ENCODE measurements at places on chromosomes 4 and X. TPM values are rescaled to one million over a fixed set of nuclear protein-coding genes. Genes with fewer than 3 reads are reported as not detected.
A peak's percentile ranks its signal among the peaks of the same experiment; 100 is the strongest.

GRCh38 chrX:124211312-124211942, 121.0 kb upstream of the TEX13D start:
- peak; percentile 18 for DNase-seq

- no peak for DNase-seq
Observed at GRCh38 chrX:4668802-4669536, 955.5 kb upstream of the PRKX start.

CLIC2 gene
- not detected for total RNA-seq

GPRASP1 gene
- 0.46 TPM for total RNA-seq

GRCh38 chrX:134533952-134534351, 74.0 kb downstream of the HPRT1 start:
- no peak for DNase-seq

DNA sequence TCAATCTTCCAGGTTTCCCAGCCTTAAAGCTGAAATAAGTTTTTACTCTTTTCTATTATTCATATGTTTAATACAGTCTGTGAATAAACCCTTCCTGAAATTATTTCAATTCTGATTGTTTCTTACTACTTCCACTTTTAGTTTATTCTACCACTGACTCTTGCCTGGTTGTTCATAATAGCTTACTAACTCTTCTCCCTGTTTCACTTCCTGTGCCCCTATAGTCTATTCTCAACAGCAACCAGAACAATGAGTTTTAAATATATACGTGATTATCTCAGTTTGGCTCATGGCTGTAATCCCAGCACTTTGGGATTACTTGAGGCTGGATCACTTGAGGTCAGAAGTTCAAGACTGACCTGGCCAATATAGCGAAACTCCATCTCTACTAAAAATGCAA, 408.0 kb upstream of the SPOCK3 start:
- no peak for DNase-seq

- no peak for DNase-seq
Observed at GRCh38 chr4:133156556-133156955, 7.5 kb downstream of the PCDH10 start.

DNA sequence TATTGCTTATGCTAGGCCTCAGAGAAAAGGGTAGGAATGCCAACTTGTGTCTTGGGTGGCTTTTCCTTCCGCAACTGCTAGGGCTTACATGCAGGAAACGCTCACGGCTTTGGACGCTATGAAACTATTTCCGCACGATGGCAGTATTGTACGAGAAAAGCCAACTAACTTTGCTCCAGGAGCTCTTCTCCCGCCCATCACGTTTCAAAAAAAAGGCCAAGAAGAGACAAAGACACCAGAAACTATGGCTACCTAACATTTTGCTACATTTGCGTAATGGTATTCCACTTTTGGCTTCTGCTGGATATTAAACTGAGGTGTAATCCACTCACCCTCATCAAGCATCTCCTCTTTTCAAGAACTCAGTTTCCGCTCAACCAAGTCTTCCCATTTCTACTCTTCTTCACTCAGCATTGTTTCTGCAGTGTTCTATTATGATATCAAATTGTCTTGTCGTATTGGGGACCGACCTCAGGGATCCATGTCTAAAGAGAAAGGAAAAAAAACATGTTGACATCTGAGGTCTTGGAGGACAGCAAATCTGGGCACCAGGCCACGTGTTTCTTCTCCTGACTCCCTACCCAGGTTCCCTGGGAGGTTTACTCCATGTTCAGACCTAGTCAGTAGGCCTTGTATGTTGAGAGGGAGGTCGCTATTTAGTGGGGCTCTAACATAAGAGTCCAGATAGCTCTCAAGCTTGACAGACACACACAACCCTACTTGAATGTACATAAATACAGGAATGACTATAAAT, 239.4 kb upstream of the STK26 start:
- DNase-seq = no peak

TMSB15C gene
- 1.8 TPM for total RNA-seq

DNA sequence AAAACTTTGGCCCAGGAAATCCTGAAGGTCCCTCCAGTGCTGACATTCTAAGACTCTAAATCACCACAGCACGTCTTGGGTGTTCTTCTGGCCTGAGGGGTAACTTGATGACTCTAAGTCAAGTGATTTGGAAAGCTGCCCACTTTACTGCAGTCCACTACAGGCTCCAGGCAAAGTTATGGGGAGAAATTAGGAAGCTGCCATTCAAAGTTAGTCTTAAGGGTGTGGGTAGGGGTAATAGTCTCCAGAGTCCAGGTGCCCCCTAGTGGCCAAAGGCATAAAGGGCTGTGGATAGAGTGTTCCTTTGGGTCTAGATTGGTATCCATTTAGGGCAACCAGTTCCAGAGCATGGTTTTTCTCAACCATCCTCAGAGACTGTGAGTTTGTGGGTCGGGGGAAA, 38.7 kb upstream of the SLC16A2 start:
- peak; percentile 72 for DNase-seq
